ENCODE measurements at places on chromosomes 5 and 9.

GRCh38 chr9:97411789-97412625 lies at the start of gene TDRD7:
TDRD7 (plus strand) TSS chr9:97412096; CDS start chr9:97428466, 16,370 bp downstream.
- DNase-seq = peak; percentile 72

DNA sequence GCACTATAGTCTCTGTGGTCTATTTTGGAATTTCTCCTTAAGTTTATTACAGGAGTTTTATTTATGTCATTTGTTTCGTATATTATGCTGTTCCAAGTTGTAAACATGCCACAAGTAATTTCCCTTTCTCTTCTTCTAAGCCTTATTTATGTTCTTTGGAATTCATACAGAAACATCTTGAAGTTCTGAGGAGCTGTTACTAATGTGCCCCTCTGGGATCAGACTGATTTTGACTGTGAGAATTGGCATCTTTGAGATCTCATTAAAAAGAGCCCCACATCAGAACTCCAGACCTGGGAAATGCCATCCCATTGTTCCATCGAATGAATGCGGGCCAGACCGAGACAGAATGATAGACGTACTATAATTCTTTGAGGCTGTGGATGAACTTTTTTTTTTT lies 138.8 kb upstream of the CD180 start:
- no peak for DNase-seq

GRCh38 chr5:322942-323879 lies 1.7 kb downstream of the AHRR start:
- DNase-seq = no peak

- no peak for DNase-seq
Measured at GRCh38 chr5:95471487-95471886, 80.3 kb downstream of the FAM81B start.

- DNase-seq = no peak
Measured at GRCh38 chr5:22391956-22392355, 461.2 kb downstream of the CDH12 start.

Measured in stimulated activated CD8-positive, alpha-beta memory T cell treated with anti-CD3 and anti-CD28 coated beads, Interleukin-7, amount 100 ng/mL, for 24 hours (primary cell).